ENCODE measurements at places on chromosomes 5 and 9.

DNA sequence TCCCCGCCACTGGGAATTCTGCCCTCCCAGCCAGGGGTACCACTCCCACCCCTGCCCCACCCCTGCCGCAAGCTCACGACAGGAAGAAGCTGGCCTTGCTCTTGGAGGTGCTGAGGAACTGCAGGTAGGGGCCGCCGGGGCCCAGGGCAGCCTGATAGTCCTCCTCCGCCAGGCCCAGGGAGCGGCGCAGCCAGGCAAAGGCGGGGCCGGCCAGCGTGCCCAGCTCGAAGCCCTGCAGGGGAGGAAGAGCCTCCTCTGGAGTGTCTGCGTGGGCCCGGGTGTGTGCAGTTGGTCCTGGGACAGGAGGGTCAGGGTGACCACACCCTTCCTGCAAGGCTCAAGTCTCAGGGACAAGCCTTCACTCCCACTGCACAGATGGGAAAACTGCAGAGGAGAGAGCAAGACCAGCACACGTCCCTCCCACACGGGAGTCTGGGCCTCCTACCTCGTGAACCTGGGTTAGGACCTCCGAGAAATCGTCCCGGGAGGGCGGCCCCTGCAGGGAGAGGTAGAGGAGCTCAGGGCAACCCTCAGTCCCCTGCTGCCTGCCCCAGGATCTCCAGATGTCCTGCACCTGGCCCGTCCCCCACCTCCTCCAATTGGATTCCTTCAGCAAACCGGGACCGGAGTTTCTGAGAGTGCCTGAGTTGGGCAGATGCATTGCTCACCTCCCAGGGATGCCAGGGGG is 2.4 kb downstream of the PIP5KL1 start:
- no peak for DNase-seq

DNA sequence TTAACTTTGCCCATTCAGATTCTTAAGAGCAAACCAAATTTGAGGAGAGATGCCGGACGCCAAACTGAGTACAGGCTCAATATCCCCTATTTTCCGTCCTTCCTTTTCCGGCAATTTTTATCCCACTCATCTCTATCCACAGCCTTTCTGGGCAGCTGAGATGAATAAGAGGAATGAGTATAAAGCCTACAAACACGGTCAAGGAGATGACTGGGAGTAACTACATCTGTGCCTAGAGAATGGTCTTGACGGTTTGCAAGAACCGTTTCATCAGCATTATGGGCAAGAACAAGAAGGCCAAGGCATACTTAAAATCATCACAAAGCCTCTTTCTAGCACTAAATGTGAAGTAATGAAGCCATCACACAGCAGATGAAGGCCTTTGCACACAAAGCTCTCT is 227.3 kb downstream of the DCP2 start:
- DNase-seq = no peak

GRCh38 chr5:165497707-165498106 is 1992.3 kb downstream of the MAT2B start:
- DNase-seq = no peak

DNA sequence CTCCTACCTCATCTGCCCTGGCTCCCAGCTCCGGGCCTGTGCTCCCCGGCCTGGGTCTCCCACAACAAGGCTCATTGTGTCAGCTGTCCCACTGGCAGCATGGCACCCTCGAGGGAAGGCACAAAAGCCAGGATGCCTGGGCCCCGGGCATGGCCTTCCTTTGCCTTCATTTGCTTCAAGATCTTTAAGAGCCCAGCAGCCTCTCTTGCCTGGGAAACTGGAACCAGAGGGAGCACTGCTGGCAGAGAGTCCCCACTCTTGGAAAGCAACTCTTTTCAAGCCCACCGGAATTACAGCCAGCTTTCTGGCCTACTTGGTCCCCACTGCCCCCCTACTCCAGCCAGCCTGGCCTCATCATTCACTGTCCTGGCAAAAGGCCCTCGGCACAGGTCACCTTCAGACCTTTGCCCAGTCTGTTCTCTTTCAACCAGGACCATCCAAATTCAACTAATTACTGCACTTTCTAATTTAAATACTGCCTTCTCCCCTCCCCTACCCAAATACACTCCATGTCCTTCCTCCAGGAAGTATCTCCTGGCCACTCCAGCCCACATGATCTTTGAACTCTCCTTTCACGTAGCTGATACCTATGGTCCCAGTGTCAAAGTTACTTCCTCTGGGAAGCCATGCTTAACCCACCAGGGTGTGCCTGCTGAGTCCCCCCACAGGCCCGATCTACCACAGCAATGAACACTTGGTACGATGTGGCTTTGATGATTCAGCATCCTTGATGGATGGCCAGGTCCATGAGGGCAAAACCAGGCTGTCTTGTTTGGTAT is 8.9 kb downstream of the ZER1 start:
- DNase-seq = no peak

DNA sequence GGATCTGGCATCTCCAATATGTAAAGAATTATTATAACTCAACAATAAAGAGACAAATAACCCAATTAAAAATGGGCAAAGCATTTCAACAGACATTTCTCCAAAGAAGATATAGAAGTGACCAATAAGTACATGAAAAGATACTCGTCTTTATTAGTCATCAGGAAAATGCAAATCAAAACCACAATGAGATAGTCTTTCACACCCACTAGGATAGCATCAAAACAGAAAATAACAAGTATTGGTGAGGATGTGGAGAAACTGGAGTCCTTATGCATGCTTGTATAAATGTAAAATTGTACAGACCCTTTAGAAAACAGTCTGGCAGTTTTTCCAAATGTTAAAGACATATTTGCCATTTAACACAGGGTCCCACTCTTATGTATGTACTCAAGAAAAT is 39.1 kb upstream of the ITGA1 start:
- no peak for DNase-seq

GRCh38 chr9:104896131-104896530 is 31.8 kb downstream of the ABCA1 start:
- DNase-seq = no peak

- DNase-seq = no peak
These were observed 78.7 kb upstream of the SAP30L start for GRCh38 chr5:154367101-154367500.

DNA sequence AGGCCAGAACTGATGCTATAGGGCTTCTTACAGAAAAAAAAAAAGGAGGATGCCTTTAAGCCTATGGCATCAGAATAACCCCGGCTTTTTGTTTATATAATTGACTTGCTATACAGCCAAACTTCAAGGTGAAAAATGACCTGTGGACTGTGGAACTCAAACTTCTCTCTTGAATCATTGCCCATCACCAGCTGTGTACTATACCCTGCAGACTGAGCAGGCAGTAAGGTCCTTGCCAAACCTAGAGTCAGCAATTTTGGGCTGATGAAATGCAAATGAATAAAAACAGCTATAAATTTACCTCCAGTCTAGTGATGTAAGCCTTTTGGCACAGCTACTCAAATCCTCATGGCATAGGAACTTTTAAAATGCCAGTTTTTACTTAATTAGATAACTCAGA is 44.5 kb upstream of the PPP3R2 start:
- DNase-seq = no peak

GRCh38 chr9:80097476-80097875 is 525.7 kb downstream of the TLE4 start:
- no peak for DNase-seq

GRCh38 chr9:5846096-5846495 is 13.2 kb upstream of the ERMP1 start:
- no peak for DNase-seq

DNA sequence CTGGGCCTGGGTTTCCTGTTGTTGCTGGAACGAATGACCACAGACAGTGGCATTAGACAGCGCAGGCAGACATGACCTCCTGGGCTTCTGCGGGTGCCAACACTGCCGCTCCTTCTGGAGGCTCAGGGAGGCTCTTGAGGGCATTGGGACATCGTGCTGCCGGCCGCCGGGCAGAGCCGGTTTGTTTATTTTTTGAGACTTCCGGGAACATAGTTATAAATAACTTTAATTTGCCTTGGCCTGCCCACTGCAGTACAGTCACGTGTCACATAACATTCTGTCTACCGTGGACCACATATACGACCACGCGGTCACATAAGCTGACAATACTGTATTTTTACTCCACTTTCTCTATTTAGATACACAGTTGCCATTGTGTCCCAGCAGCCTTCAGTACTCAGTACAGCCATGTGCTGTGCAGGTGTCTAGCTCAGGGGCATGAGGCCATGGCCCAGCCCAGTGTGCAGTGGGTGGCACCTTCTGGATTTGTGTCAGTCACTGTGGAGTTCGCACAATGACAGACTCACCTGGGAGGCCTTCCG is 8.2 kb upstream of the TOR4A start:
- DNase-seq = no peak

GRCh38 chr9:77819657-77820056 is 171.5 kb upstream of the GNA14 start:
- no peak for DNase-seq

DNA sequence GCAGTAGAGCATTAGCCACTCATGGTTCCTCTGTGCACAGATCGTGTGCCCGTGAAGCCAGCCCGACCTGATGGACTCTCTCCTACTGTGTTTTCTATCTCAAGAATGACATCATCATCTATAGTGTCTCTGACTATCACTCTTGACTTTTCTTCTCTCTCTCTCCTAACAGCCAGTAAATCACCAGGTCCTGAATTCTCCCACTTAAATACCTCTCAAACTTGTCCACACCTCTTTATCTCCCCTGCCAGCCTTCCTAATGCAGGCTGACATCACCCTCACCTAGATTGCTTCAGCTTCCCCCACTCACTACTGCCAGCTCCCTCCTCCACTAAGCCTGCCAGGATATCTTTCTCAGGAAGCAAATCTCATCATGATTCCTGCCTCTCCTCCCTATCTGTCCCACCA is 90.6 kb upstream of the MIER3 start:
- DNase-seq = no peak

DNA sequence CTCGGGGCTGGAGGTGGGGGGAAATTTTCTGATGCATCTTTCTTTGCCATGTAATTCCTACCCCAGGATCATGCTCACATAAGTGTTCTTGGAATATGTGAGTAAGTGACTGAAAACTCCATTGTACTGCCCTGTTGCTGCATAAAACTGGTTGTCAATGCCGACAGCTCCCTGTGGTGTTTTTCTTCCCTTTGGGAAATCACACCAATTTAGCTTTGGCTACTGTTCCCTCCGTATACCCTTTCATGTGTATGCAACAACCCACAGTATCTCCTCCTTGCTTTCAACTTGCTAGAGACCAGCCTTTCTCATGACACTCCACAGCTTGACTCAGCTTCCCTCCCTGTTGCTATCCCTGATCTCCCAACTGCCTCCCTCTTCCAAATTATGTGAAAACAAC is 240.6 kb downstream of the TRIM32 start:
- no peak for DNase-seq

DNA sequence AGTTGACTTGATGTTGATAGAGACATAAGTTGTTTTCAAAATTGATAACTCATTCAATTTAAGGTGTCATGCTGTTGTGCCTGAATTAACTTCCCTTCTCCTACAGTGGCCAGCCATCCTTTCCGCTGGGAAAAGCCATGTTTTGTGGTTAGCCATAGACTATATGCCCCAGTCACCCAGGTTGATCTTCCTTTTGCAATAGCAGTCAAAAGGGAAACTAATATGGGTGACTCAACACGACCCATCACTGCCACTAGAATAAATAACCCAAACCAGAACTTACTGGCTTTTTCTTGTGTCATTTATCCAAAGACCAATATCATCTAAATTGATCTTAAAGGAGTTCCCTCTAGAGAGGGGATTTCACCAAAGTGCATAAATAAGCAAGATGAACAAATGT is 87.4 kb downstream of the PTCD2 start:
- no peak for DNase-seq

DNA sequence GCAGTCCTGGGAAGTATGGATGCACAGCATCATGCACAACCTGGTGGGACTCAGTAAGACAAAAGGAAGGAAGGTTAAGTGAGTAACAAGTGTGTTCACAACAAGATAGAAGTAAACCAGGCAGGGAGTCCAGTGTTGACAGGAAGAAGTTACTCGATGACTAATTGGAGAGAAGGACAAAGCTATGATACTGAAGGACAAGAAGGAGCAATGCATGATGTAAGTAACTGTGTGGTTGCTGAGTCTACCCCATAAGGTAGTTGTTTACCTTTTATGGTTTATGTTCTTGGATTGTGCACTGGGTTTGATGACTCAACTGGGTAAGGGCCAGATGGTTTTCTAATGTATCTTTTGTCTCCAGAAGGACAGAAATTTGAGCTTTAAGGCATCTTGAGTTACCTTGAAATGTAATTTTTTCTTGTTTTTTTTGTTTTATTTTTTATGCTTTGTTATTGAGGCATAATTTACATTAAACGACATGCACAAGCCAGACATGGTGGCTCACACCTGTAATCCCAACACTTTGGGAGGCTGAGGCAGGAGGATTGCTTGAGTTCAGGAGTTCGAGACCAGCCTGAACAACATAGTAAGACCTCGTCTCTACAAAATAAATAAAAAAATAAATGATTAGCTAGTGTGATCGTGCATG is 89.2 kb upstream of the CAST start:
- DNase-seq = peak; percentile 60

GRCh38 chr5:143341807-143342570 is 61.5 kb downstream of the NR3C1 start:
- DNase-seq = no peak
